ENCODE measurements at places on chromosomes 2 and 18.

GRCh38 chr2:241851325-241852115, 7.2 kb downstream of the PDCD1 start:
- DNase-seq: no peak

DNA sequence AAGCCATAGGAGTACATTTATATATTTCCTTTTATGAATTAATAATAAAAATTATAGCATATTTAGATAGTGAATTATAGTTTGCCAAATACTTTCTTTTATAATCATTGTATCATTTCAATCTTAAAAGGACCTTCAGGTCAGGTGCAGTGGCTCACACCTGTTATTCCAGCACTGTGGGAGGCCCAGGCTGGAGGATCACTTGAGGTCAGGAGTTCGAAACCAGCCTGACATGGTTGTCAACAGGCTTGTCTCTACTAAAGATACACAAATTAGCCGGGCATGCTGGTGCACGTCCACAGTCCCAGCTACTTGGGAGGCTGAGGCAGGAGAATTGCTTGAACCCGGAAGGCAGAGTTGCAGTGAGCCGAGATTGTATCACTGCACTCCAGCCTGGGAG, 19.7 kb downstream of the APOB start:
- DNase-seq: no peak

GRCh38 chr2:3149441-3150217, 228.0 kb downstream of the EIPR1 start:
- DNase-seq: no peak

DNA sequence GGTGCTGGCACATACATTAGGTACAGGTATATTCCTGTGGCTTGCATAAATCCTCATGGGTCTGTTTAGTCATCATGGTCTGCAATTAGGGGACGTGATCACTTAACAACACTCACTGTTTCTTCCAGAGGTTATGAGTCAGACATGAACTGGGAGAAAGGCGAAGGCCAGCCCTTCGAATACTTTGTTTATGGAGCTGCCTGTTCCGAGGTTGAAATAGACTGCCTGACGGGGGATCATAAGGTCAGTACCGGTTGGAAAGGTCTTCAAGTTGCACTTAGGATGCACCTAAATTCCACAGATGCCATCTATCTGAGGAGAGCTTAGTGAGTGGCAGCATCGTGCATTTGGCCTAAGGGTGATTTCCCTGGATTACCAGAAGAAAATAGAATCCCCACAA, 76.9 kb downstream of the AOX1 start:
- peak; percentile 82 for DNase-seq

DNA sequence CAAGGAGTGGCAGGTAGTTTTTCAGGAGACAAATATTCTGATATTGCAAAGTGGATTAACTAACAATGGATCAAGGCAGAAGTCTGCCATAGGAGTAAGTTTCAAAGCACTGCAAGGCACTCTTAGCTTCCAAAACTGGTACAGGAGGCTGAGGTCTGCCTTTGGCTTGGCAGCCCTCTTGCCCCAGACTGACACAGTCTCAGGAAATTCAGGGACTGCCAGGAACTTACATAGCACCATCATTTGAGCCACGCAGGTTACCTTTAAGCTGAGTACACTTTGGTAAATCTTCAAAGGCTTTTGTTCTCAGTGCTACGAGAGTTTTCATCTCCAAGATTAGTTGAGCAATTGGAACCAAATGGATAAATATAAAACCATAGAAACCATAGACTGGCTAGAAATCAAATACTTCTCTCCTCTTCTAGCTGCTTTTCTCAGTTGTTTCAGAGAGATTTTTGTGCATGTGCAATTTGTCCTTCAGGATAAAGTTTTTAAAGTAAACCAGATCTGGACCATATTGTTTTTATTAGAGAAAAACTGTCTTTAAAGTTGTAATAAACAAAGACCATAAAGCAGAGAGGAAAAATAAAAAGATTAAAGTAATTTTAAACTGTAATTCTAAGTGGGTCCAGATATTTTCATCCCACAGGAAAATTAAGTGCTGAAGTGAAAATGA, 18.8 kb downstream of the ANKRD29 start:
- no peak for DNase-seq

DNA sequence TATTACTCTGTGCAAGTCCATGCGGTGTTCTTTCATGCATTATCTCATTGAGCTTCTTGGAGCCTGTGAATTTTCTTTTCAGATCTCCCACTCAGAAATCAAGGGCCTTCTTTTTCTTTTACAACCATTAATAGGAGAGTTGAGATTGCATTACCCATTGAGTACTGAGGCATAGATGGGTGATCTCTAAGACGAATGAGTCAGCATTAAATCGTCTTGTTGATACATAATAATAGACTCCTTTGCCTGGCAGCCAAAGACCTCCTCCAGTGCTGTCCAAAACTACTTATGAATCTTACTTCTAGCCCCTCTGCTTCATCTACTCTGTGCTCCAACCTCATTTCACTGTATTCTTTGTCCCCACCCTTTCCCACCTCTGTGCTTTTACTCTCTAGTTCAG, 180.5 kb downstream of the AGPS start:
- DNase-seq: no peak

DNA sequence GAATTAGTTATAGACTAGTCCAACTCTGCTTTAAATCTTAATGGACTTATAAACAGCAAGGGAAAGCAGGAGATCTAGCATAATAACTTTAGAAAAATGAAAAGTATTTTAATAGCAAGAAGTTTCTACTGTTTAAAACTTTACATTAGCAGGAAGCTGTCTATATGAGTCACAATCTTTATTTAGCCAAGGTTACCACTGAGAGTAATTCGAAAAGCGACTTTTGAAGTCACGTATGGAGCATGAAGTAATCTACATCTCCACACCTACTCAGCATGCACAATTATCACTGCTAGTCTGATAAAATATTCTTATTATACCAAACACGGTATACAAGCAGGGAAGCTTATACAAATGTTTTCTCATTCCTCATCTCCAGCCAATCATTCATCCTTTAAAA, 515.4 kb upstream of the SOX11 start:
- DNase-seq: no peak

- DNase-seq: peak; percentile 76
These were observed at the start of gene LYPD6 for GRCh38 chr2:149330127-149331022. LYPD6 (plus strand) TSS chr2:149330587; CDS start chr2:149437709, 107,122 bp downstream.

- DNase-seq: no peak
These were observed 63.4 kb upstream of the ZEB2 start for GRCh38 chr2:144583381-144583729.

- DNase-seq: no peak
These were observed 85.8 kb upstream of the MSH6 start for GRCh38 chr2:47697000-47697601.

GRCh38 chr18:28972333-28972907, 795.5 kb upstream of the CDH2 start:
- no peak for DNase-seq

- no peak for DNase-seq
These were observed 86.4 kb downstream of the SKA1 start for GRCh38 chr18:50461251-50461650.

- no peak for DNase-seq
These were observed 56.1 kb downstream of the SLC35F5 start for GRCh38 chr2:113700186-113700841.

- DNase-seq: peak; percentile 6
These were observed 527.6 kb downstream of the SATB2 start for GRCh38 chr2:198930170-198930569.

- DNase-seq: peak; percentile 91
These were observed 102.7 kb downstream of the MYO1B start for GRCh38 chr2:191347881-191348280.

- DNase-seq: peak; percentile 62
These were observed 80.0 kb downstream of the EXOC6B start for GRCh38 chr2:72745679-72746368.

GRCh38 chr18:6561862-6562291, 147.2 kb upstream of the L3MBTL4 start:
- DNase-seq: no peak

- DNase-seq: no peak
These were observed 12.6 kb downstream of the GKN1 start for GRCh38 chr2:68987021-68987503.

DNA sequence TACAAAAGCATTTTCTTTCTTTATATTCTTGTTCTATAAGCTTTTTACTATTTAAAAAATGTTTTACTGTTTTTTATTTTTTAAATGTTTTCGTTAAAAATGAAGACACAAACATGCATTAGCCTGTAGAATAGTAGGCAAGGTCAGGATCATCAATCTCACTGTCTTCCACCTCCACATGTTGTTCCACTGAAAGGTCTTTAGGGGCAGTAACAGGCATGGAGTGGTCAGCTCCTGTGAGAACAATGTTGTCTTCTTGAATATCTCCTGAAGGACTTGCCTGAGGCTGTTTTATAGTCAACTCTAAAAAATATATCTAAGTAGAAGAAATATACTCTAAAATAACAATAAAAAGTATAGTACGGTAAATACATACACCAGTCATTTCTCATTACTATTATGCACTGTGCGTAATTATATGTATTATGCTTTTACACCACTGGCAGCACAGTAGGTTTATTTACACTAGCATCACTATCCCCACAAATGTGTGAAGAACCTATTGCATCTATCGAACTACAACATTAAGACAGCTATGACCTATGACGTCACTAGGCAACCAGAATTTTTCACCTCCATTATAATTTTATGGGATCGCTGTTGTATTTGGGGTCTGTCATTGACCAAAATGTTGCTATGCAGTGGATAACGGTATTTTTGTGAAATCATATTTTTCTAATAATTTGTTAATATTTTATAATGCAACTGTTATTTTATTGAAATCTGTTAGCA, 764.3 kb downstream of the METTL4 start:
- no peak for DNase-seq

GRCh38 chr18:75198036-75198435, 10.9 kb downstream of the PTGR3 start:
- DNase-seq: no peak

- DNase-seq: no peak
These were observed 185.6 kb upstream of the SALL3 start for GRCh38 chr18:78794071-78794430.

- DNase-seq: no peak
These were observed at the start of gene NGEF for GRCh38 chr2:233013027-233013461. NGEF (minus strand) TSS chr2:233013256; CDS start chr2:232974890, 38,366 bp downstream.

DNA sequence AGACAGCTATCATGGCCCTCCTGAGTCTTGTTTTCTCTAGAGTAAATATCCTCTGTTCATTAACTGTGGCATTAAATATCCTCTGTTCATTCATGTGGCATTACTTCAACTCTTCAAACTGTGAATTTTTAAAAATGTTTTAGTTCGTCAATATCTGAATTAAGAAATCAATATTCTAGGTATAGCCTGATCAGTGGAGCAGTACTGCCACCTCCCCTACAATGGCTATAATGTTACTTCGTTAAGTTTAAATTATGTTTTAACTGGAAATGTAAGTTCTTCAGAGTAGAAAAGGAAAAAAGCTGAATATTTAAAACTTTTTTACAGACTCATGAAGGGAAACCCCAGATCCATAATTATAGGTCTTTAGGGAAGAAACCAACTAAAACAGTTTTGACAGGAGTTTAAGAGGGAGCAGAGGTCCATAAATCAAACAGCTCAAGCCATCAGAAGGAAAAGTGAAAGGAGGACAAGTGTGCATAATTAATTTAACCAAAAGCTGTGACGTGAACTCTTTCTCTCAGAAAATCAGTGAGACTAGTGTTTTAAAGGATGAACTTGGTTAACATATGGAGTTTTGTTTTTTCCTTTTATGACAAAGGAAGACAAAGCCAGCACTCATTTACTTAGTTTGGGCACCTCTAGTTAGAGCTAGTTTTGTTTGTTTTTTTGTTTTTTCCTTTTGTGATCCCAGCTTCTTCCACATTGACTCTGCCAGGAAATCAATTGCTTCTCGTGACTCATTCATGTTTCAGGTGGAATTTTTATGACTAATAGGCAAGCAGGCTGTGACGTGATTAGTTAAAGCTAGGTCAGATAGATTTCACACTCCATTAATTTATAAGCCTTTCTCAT, 44.9 kb downstream of the RBBP8 start:
- peak; percentile 77 for DNase-seq

GRCh38 chr2:44778221-44778654, 163.3 kb upstream of the SIX3 start:
- no peak for DNase-seq
